Stimulated activated CD4-positive, alpha-beta T cell treated with anti-CD3 and anti-CD28 coated beads, Interleukin-12 subunit alpha, Interleukin-12 subunit beta, amount 100 ng/mL, for 24 hours (primary cell): ENCODE measurements at places on chromosomes 4 and X.

DNA sequence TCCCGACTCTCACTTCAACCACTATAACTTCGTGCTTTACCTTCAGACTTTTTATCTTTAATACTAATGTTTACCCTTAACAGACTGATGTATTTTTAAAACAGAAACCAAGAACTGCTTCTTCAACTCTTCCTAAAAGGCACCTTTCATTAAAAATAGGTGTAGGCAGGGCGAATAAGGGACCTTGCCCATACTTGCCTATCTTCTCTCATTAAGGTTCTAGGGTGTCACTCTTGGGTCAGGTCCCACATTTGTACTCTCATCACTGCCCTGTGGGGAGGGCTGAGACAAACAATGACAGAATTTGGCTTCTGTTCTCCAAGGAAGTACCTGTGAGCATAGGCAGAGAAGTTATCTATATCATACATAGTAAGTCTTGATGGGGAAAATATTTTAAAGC is 69.7 kb downstream of the ANKRD50 start:
- DNase-seq = no peak

- DNase-seq = no peak
Observed at GRCh38 chr4:74661427-74662201, 132.7 kb downstream of the BTC start.

DNA sequence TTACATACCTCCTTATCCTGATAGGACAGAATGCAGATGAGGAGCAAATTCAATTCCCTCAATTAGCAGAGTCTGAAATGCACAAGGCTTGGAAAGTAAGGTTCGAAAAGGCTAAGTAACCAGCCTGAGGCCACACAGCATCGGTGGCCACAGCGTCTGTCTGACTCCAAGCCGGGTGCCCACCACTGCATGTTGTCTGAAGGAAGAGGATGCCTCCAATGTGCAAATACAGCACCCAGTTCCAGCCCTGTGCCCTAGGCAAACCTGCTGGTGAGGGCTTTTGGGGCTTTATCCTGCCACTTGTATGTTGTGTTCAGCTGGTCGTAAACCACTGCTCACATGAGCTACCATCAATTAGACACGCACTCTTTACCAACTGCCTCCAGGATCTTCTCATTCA is 48.6 kb upstream of the PPP2R2C start:
- no peak for DNase-seq

DNA sequence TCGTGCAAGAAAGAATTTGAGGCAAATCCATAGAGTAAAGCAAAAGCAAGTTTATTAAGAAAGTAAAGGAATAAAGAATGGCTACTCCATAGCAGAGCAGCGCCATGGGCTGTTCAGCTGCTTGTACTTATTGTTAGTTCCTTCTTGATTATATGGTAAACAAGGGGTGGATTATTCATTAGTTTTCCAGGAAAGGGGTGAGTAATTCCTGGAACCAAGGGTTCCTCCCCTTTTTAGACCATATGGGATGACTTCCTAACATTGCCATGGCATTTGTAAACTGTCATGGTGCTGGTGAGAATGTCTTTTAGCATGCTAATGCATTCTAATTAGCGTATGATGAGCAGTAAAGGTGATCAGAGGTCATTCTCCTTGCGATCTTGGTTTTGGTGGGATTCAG is 23.5 kb upstream of the CEP135 start:
- DNase-seq = no peak

GRCh38 chrX:50470103-50471031 is at the start of gene DGKK:
TSS of gene DGKK (minus strand) at chrX:50470825. CDS start at chrX:50470678, 147 bp downstream.
- no peak for DNase-seq

DNA sequence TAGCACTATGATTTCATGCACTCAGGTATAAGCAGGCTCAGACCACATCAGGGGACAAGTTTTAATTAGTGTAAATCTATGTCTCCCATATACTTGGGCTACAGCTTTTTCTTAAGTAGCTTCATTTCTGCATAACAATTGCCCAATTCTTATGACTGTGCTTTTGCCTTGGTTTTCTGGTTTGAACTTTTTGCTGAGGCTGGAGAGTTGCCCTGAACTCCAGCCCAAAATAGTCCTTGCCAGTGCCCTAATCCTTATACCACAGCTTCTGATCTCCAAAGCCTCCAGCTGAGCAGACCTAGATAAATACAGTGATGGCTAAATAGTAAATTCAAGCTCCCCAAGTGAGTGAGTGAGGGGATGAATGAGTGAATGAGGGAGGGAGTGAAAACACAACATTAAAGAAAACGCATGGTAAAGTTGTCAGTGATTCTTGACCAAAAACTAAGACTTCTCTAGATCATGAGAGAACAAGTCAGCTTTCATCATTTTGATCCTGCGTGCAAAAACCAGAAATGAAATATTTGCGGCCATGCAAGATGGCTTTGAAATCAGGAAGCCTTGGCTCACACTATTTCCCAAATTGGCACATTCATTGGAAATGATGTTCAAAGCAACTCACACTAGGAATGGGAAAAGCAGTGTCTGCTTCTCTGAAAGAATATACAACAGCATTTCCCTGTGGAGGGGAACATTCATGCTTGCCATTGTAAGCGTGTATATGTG is 437.1 kb upstream of the CTSO start:
- no peak for DNase-seq

GRCh38 chr4:138405934-138406567 is 163.9 kb upstream of the SLC7A11 start:
- no peak for DNase-seq
